ENCODE measurements at places on chromosomes 13 and 19.

DNA sequence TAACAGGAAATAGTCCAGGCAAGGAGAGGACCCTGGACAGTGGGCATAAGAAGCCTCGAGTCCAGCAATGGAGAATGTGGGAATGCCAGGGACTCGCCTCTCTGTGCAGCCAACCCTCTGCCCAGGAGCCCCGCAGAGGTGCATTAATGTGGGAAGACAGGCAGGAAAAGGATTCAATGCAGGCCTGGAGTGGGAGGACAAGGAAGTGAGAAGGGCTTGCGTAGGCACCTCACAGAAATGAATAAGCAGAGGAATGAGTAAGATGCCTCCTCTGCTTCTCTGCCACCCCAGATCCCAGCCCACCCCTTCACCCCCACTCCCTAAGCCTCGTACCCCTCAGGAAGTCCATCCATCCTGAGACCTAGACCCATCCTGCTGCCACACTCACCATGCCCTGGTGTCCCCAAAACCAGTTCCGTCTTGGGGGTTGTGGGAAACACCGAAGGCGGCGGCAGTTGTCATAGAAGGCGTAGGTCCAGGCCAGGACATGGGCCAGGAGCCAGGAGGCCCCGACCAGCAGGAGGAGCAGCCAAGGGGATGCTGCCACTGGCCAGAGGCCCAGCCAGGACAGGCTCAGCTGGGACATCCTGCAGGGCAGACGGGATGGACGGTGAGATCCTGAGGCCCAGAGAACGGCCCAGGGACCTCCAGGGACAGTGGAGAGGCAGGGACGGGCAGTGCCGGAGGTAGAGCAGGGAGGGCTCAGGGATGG lies 692 bp downstream of the CYP4F2 start:
- no peak for DNase-seq

DNA sequence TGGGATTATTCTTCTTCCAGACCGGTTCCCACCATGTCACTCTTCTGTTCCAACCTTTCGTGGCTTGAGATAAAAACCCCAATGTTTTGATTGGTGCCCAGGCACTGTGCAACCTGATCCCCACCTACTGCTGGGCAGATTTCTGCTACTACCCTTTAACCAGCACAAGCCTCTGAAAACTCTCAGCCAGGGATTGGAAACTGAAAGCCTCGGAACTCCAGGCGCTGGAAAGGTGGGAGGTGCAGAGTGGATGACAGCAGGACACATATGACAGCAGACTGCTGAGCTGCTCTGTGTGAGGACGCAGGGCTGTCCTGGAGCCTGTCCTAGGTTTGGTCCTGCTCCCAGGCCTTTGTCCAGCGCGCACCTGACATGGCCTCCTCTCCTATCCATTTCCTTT lies 68.5 kb upstream of the GTF3A start:
- DNase-seq, result no peak

DNA sequence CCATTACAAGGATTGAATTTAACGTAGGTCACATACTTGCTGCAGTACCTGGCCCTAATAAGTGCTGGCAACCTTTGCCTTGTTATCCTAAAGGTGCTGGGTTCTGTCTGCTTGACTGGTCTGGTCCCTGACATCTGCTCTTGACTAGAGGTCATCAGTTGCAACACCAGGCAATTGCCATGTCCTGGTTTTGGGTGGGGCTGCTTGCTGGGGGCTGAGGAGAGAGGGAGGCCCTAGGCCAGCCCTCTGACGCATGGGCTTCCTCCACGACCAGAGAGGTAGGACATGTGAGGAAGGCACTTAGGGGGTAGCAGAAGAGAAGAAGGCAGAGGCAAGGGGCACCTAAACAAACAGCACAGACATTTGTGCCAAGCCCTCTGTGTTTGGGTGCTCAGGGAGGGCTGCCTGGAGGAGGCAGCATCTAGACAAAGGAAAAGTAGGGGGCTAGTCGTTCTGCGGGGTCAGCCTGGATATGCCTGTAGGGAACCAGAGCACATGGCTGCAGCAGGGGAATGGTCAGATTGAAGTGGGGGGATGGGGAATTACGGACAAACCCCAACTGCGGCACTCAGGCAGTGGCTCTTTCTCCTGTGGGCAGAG lies 21.7 kb downstream of the VSTM2B start:
- no peak for DNase-seq

GRCh38 chr19:5046339-5047039 lies 77.6 kb downstream of the KDM4B start:
- DNase-seq, result no peak

DNA sequence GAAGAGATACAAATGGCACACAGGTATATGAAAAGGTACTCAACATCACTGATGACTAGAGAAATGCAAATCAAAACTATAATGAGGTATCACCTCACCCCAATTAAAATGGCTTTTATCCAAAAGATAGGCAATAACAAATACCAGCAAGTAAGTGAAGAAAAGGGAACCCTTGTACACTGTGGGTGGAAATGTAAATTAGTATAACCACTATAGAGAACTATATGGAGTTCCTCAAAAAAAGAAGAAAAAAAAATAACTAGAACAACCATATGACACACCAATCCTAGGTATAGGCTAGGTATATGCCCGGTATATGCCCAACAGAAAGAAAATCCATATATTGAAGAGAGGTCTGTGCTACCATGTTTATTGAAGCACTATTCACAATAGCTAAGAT lies 150.9 kb downstream of the VWA8 start:
- DNase-seq, result no peak

DNA sequence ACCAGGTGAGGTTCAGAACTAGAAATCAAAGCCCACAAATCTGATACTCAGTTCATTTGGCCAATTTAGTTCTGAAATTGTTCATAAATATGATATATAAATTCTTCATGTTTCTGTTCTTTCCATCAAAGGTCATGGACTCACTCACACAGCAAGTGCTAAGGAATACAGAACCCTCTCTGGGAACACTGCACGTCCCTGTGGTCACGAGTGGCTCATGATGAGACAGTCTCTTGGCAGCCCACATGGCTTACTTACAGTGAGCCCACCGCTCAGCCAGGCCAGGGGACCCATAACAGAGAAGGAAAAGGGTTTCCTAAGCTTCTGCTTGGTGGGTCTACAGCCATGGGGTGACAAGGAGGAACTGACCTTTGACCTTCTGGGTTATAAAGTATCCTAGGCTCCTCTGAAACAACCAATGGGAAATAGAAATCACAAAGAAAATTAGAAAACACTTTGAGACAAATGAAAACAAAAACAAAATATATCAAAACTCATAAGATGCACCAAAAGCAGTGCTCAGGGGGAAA lies 67.4 kb downstream of the CDADC1 start:
- DNase-seq, result no peak

DNA sequence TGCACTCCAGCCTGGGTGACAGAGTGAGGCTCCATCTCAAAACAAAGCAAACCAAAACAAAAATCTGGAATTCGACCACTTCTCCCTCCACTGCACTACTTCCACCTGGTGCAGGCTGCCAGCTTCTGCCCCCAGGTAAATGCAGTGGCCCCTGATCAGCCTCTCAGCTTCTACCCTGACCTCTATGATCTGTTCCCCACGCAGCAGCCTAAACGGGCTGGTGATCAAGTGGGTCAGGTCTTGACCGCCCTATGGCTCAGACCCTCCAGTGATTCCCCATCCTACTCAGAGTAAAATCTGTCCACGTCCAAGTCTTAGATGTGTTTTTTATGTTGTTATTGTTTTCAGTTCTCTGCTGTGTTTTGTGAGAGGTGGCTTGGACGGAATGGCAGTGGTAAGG lies 163.9 kb downstream of the KCTD15 start:
- DNase-seq, result no peak

DNA sequence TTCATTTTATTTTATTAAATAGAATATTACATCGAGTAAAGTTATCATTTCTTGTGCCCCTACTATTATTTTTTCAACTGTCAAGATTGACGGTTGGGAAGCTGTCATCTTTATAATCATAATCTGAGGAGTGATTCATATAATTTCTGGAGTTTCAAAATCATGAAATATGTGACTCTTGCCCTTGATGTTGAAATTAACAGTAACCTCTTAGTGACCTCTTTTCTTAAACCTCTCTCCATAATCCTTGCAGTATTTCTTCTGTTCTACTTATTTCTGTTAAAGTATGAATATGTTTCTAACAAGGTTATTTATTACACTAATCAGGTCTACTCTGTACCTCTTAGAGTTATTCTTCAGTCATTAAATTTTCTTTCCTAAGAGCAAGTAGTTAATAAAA lies 663.8 kb downstream of the LIG4 start:
- no peak for DNase-seq

- DNase-seq, result no peak
Observed at GRCh38 chr13:94950303-94950702, 238.0 kb upstream of the SOX21 start.

GRCh38 chr19:3458229-3459088 lies 21.9 kb downstream of the SMIM24 start:
- no peak for DNase-seq

DNA sequence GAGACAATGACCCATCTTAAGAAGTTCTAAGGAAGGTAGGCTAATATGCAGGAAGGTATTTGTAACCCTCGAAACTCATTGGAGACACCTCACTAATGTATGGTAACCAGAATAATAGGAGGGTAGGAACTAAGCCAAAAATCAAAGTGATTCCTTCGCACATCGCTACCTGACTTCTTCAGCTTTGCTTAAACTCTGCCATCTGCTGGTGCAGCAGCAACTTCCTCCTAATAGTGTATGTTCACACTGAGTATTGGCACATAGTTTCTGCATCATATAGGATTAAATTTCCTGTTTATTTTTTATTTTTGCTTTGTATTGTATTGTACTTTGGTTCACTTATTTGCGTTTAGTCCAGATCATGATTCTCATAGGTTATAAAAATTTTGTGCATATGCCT lies 676.2 kb downstream of the GPC5 start:
- DNase-seq, result no peak

DNA sequence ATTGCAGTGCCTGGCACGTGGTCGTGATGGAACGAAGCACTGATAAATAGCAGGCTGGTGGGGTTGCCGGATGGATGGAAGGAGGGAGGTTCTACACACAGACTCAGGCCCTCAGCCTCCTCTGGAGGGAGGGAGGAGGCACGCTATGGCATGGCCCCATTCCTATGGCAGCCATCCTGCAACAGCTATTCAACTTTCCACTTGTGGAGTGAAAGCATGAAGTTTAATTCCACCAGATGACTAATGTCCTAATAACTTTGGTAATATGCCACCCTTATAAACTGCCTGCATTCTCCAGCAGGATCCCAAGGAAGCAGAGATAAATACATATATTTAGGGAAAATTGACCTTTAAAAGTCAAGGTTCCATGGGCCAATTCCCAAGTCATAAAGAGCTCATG lies 92.4 kb downstream of the KL start:
- DNase-seq, result no peak

GRCh38 chr13:28321756-28322155 lies 173.2 kb downstream of the FLT1 start:
- no peak for DNase-seq

DNA sequence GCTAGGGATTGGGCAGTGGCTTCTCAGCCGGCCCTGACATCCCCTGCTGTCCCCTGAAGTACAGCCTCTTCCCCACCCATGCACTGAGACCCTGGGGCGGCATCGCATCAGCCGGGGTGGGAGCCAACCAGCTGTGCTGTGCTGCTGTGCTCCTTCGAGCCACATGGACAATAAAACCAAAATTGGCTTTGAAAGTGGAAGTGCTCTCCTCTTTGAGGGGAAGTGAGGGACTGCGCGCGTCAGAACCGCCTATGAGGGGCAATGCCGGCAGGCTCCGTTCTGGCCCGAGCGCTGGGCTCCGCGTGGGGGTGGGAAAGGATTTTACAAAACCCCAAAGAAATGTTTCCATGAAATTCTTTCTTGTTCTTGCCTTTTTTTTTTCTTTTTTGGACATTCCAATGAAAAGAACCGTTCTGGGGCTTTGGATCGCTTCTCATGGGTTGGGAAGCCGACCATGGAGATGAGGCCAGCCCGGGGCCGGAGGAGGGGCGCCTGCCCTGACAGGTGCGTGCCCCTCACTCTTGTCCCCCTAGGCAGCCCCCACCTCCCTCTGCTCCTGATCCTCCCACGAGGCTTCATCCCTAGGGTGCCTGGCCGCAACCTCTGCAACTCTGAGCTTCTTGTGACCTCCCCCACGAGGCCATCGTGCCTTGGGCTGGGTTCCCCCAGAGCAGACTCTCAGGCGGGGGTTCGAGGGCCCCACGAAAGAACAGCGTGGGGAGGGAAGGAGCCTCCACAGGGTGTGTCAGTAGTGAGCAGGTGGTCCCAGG lies 22.6 kb downstream of the KLHL26 start:
- no peak for DNase-seq

- DNase-seq, result no peak
Observed at GRCh38 chr13:23861310-23861709, 27.9 kb downstream of the MIPEP start.

DNA sequence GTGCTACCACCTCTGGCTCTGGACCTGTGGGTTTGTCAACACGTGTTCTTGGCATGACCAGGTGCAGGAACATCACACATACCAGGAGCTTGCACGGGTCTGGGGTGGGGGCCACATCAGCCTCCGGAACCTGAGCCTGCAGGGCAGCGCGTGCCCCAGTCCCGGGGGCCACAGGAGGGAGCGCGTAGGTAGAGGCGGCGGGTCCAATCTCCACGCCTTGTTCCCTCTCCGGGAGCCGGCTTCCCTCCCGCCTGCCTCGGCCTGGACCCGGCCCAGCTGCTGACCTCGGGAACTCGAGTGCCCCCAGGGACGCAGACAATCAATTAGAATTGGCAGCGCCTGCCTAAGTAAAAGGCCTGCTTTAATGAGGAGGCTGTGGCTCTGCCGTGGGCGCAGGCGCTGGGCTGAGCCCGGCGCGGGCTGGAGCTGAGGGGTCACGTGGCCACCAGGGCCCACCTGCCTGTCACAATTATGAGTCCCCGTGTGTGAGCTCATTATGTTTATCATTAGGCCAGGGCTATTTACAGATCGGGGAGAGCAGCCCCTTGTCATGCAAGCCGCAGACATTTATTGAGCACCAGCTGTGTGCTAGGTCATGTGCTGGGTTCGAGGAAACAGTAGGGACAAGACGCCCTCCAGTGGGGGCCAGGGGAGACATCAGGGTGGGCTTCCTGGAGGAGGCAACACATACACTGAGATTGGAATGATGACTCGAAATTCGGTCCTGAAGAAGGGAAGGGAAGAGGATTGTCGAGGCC lies 32.2 kb upstream of the TNFAIP8L1 start:
- DNase-seq, result no peak

GRCh38 chr19:38727868-38728660 lies 16.2 kb downstream of the CAPN12 start:
- no peak for DNase-seq

All from CD4-positive, alpha-beta T cell treated with Interleukin-6 at 100 ng/mL for 8 hours (primary cell).